OCI-LY7 (cell line): ENCODE measurements at places on chromosomes 1 and 21. TPM values are rescaled to one million over a fixed set of nuclear protein-coding genes. Genes with fewer than 3 reads are reported as not detected.

RXRG gene
- total RNA-seq, result not detected in 2 replicates

NCMAP gene
- total RNA-seq, result 0.99 and 1.0 TPM in 2 replicates

RAB7B gene
- not detected in 2 replicates for total RNA-seq

DNA sequence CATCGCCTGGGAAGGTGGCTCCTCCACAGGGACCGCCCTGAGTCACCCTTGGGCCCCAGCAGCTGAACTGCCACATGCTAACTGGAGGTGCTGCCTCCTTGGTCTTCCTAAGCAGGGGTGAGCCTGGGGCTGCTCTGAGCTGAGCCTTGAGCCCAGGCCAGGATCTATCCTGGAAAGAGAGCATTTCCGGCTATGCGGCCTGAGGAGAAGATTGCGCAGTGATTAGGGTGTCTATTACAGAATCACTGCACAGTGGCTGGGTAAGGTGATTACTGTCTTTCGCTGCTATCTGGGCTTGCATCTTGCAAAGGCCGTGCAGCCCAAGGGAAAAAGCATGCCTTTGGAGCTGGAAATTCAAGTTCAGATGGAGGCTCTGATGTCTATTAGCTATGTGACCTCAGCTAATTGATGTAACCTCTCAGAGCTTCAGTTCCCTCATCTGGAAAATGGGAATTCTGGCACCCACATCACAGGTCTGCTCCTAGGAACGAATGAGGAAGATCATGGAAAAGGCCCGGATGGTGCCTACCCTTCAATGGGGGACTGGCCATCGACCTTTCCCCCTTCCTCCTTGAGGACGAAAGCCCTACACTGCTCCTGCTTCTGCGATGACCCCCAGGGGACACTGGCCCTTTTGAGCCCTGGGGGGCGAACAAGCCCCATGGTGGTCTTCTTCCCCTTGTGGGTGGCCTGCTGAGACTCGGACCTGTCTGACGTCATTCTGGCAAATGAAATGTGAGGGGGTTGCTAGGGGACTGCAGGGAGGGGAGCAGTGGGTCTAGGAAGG lies 38.0 kb downstream of the GPR161 start:
- no peak for DNase-seq

DNA sequence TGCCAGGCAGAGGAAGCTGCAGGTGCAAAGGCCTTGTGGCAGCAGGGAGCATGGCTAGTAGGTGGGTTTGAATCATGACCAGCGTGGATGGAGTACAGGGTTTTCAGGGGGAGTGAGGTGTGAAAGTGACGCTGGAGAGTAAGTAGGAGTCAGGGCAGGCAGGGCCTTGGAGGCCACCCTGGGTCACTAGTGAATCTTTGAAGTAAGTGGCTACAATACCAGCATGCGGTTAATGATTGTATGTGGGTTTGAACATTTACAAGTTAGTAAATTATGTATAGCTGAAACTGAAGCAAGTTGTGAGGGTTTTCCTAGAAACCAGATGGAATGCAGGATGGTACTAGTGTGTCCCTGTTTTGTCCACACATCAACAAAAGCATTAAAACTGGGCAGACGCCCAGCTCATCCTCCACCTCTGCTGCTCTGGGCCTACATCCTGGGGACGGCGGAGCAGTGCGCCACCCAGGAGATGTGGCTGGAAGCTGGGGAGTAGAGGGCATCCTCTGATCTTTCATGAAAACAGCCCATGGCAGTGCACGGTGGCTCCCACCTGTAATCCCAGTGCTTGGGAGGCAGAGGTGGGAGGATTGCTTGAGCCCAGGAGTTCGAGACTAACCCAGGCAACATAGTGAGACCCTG lies 41.2 kb upstream of the B3GALNT2 start:
- no peak for DNase-seq

DNA sequence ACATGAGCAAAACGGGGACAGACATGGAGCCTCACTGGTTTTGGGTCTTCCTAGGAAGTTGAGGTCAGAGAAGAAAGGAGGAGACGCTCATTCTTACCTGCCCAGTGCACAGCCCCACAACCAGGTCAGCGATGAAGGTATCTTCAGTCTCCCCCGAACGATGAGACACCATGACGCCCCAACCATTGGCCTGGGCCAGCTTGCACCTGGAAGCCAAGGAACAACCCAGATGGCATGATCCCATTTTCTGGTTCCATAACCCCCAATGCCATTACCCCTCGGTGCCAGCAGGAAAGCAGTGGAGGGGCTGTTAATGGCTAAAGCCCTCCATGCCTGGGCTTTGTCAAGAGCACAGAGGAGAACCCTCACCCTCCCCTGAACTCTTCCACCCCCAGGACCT lies 15.3 kb downstream of the ENO1 start:
- DNase-seq, result no peak

CFHR4 gene
- not detected in 2 replicates for total RNA-seq

TRABD2B gene
- not detected in 2 replicates for total RNA-seq

NTMT2 gene
- total RNA-seq, result not detected in 2 replicates

- DNase-seq, result no peak
Observed at GRCh38 chr1:820962-821361, 102.8 kb upstream of the SAMD11 start.

GRCh38 chr1:177914603-177915002 lies 55.3 kb downstream of the SEC16B start:
- no peak for DNase-seq

DNA sequence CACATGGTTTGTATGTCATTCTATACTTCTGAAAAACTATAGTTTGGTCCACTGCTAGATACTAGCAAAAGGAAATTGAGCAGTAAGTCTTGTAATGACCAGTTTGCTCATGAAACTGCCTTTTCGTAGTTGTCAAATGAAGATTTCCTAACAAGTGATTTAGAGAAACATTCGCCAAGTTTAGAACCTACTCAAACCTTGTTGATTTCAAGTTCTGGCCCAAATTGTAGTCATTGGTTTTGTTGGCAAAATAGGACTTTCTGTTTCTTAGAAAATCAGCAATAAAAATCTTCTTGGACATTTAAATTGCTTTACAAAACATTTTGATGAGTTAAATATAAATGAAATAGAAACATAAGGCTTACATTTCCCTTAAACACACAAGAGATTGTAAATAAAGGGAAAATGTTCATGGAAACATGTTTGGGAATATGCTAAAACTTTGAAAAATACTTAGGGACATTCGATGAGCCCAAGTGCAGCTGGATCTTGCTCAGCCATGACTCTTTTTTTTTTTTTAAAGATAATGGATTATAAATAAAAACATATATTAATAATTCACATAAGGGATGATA lies 178.5 kb upstream of the LYPLAL1 start:
- no peak for DNase-seq

DNA sequence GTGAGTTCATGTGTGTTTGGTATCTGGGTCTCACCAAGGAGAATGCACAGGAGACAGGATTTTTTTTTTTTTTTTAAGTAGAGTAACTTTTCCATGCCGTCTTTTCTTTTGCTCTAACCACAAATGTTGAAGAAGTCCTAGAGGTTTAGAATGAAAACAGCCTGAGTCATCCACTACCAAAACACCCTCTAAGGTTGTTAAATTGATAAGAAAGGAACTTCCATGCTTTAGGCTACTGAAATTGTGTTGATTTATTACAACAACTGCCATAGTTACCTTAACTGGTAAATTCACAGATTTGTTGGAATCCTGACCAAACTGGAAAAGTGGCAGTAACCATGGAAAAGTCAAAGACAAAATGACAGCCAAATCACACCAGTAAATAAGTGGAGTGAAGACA lies 375.6 kb downstream of the AMY1C start:
- DNase-seq, result no peak

GRCh38 chr1:55131801-55132200 lies 83.4 kb downstream of the USP24 start:
- no peak for DNase-seq

FAM72A gene
- 60.1 and 78.2 TPM in 2 replicates for total RNA-seq

- DNase-seq, result no peak
Observed at GRCh38 chr1:54329312-54330003, 76.7 kb downstream of the SSBP3 start.
